ENCODE measurements at places on chromosomes 2 and 18.

GRCh38 chr18:51076503-51076902, 46.5 kb downstream of the SMAD4 start:
- no peak for DNase-seq

DNA sequence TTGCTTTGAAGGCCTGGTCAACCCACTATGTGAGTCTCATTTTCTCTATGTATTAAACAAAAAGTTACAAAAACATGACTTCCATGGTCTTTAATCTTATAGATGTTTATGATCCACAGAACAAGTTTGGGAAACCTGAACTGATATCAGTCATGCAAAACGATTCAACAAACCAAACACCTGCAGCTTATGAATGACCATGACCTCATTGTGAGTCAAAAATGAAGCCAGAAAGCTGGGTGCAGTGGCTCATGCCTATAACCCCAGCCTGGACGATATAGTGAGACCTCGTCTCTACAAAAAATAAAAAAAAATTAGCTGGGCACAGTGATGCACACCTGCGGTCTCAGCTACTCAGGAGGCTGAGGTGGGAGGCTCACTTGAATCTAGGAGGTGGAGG, 270.4 kb upstream of the CCDC68 start:
- DNase-seq = no peak

DNA sequence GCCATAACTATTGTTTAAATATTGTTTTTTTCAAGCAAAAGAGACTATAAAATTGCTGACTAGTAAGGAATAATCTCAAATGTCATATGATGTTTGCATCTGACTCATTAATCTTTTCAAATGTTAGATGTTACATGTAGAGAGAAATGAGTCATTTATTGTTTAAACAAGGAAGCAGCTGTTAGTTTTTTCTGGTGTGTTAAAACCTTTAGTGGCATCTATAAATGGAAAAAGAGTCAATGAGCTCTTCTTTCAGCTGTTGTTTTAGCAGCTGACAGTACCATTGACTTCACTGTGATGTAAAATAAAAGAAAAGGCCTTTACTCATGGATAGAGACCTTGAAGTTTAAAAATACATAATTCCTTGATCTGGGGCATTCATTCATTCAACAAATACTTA, 1.8 kb upstream of the KLHL41 start:
- DNase-seq = no peak

DNA sequence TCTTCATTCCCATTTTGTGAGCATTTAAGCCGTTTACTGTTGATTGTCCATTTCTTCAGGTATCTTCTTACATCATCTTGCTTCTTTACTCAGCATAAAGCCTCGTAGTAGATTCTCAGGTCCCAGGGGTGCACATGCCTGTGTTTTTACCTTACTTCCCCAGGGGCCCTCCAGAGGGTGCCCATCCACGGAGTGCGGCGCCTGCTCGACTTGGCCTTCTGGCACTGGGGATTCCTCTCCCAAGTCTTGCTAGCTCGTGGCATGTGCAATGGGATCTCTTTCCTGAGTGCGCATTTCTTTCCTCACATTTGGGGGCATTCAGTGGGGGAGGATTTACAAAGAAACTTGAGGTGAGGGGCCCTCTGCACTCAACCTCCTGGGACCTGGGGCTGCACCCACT, 148.1 kb downstream of the AGAP1 start:
- DNase-seq = no peak

DNA sequence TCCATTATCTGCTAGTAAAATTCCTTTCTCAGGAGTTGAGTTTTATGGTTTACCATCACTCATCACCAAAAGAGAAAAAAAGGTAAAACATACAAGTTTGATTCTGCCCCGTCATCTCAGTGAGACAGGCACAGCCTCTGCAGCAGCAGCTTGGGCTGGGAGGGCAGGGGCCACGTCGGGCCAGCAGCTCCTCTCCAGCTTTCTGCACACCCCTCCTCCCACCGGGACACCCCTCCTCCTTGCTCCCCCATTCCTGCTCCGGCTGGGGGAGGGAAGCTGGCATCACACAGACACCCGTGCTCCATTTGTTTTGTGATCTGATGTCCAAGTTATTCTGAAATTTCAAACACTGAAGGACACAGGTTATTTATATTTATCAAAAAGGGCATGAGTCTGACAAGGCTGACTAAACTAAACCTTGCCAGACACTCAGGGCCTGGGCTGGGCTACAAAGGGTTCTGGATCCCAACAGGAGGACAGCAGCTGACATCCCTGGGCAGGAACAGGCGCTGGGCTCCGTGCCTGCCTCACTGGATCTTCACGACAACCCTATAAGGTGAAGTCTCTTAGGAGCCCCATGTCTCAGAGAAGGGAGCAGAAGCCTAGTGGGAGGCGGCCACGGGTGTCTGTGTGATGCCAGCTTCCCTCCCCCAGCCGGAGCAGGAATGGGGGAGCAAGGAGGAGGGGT, 71.4 kb downstream of the HDAC4 start:
- DNase-seq = peak; percentile 50

GRCh38 chr2:181949047-181949446, 36.6 kb upstream of the PPP1R1C start:
- no peak for DNase-seq

- DNase-seq = no peak
Observed at GRCh38 chr2:105287692-105288091, 41.8 kb downstream of the TGFBRAP1 start.

GRCh38 chr2:207142461-207142860, 23.3 kb downstream of the KLF7 start:
- no peak for DNase-seq

DNA sequence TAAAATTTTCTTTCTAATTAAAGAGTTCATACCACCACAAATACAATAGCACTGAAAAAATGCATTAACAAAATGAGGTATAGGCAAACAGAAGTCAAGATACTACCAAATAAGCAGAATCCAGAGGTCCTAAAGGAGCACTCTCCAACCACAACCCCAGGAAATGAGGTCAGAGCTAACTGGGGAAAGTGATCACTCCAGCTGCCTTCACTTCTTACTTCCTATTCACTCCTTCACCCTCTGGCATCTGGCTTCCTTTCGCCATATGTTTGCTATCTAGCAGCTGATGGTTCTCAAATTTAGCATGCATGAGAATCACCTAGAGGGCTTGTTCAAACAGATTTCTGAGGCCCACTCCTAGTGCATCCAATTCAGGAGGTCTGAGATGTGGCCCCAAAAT, 212.6 kb upstream of the ACVR2A start:
- no peak for DNase-seq
